Right renal pelvis (tissue), 4 donors: ENCODE measurements at places on chromosomes 1 and 21. TPM values are rescaled to one million over a fixed set of nuclear protein-coding genes. Genes with fewer than 3 reads are reported as not detected.
A peak's percentile ranks its signal among the peaks of the same experiment; 100 is the strongest.

- DNase-seq = no peak
These were observed 9.6 kb downstream of the NES start for GRCh38 chr1:156667610-156667967.

- no peak for DNase-seq
These were observed 845.6 kb downstream of the ADGRL2 start for GRCh38 chr1:82646336-82646735.

DNA sequence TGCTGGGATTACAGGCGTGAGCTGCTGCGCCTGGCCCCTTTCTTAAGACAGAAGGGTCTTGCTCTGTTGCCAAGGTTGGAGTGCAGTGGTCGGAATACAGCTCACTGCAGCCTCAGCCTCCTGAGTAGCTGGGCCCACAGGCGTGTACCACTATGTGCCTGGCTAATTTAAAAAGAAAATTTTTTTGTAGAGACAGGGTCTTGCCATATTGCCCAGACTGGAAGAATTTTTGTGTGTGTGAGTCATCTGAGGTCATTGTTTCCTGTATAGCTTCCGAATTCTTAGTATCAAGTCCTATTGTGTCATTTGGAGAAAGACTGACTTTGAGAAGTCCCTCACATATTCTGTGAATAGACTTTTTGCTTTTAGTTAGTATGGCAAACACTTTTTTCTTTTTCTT lies 4.7 kb downstream of the SZRD1 start:
- no peak for DNase-seq

GRCh38 chr1:164660775-164661174 lies 101.8 kb downstream of the PBX1 start:
- DNase-seq = no peak

DNA sequence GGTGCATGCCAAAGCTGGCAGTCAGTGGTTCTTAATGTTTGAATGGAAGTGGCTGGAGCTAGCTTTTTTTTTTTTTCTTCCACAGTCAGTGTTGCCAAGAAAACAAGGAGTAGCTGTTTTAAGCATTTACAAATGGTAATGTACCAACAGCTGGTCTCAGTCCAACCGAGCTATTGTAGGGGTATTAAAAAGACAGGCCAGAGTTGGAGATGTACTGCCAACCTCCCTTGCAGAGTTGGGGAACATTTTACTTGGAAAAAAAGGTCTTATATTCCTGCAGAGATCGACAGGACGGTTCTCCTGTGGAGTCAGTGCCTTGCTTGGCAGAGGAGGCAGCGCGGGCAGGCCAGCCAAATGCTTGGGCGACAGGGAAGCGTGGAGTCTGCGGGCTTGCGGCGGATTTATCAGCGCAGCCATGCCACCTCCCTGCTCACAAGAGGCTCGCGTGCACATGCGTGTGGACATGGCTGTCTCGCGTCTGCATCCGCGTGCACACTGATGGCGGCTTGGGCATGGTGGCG lies 338.1 kb downstream of the RPS6KC1 start:
- DNase-seq = no peak

- DNase-seq = no peak
These were observed 992.7 kb downstream of the TTLL7 start for GRCh38 chr1:83006271-83006670.

- no peak for DNase-seq
These were observed 54.0 kb downstream of the PGBD5 start for GRCh38 chr1:230371923-230372703.

DNA sequence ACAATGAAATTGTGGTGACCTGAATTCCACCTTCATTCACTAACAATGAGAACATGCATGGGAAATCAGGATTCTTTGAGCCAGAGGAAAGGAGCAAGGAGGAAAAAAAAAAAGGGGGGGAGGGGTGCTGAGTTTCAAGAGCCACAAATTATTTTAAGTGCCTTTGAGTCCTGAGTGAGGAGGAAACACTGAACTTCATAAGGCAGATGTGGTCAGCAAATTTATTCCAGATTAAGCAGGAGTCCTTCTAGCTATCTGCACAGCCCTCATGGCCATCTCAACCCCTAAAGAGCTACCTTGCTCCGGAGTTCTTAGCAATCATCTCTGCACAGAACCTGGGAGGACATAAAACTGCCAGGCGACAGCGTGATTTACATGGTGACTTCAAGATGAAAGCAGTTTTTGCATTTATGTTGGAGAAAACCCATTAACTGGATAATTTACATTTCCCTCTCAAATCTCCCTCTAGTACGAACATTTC lies 21.7 kb downstream of the ASTN1 start:
- DNase-seq = no peak

DNA sequence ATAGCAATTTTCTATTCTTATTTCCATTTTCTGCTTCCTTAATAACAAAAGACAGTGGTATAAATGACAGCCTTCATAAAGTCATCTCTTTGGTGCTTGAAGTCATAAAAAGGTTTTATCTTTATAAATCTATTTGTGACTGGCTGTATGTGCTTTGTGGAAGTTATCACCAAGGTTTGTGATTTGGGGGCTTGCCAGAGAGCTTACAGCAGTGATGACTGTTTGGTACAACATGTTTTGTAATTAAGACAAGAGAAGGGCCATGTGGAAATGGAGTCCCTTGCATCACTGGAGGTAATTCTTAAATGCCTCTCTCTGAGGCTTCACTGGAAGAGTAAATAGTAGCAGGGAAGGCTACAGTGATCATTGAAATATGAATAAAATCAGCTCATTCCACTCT lies 2.7 kb downstream of the SLC35F3 start:
- no peak for DNase-seq

GRCh38 chr1:41919131-41919530 lies 409 bp upstream of the HIVEP3 start:
- no peak for DNase-seq

DNA sequence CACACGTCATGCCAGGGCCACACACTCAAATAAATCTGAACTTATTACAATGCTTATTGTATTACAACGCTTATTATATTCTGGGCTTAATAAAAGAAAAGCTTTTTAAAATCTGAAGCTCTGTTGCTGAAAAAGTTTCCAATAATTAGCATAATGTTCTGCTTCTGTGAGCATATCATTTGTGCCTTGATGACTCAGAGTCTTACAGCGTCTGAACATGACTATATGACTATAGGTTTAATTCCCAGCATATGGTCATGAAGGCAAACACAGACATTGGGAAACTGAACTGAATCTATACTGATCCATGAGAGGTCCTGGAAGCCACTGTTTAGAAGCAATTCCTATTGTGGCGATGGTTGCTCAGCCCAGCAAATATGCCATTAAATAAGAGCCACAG lies 66.3 kb downstream of the SIM2 start:
- no peak for DNase-seq

DNA sequence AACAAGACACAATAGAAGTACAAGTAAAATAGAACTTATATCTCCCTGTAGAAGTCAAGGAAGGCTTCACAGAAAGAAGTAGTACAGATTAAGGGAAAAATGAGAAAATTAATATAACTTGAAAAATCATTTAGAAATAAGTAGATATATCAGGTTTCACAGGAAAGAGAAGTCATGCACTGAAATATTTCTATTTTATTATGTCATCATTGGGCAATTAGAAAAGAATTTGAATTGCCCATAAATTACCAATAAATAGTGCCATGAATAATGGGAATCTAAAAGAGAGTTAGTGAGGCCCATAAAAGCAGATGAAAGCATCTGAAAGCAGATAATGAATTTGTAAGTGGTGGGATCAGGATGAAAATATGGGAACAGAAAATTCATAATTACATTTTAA lies 1597.8 kb downstream of the PLA2G4A start:
- no peak for DNase-seq

- no peak for DNase-seq
These were observed 33.6 kb downstream of the RGS8 start for GRCh38 chr1:182650678-182651338.

- DNase-seq = no peak
These were observed 17.9 kb downstream of the PLXNA2 start for GRCh38 chr1:208225954-208226937.

- no peak for DNase-seq
These were observed 497 bp downstream of the FCRLB start for GRCh38 chr1:161721738-161722343.

- no peak for DNase-seq
These were observed 58.0 kb downstream of the MEGF6 start for GRCh38 chr1:3553166-3553939.

GRCh38 chr1:21534674-21535378 lies 25.6 kb downstream of the ALPL start:
- DNase-seq = no peak

GRCh38 chr1:125065092-125065820 lies 3880.5 kb downstream of the SRGAP2C start:
- no peak for DNase-seq

DNA sequence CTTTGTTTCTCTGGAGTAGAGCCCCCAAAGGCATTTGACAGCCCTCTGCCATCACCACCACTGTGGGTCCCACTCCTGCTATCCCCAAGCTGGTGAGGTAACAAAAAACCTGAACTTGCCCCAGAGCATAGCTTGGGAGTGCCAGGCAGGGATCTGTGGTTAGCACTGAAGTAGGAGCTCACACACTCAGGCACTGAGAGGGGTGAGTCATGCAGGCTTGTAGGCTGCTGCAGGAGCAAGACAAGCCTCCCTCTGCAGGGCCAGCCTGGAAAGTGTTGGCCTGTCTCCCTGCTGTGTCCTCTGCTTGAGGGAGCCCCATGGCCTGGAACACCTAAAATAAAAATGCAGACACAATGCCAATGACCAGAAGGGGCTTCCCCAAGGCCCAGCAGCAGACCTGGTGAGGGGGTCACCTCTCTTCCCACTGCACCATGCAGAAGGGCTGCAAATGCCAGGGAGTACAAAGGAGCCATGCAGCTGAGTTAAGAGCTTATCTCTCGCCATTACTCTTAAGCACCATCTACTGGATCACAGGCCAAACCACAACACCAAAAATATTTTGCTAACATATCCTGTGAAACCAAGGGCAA lies 108.9 kb upstream of the POGK start:
- DNase-seq = no peak

GRCh38 chr21:25733859-25734653 lies 648 bp downstream of the ATP5PF start:
- DNase-seq = peak; percentile 20

- DNase-seq = no peak
These were observed 6.1 kb upstream of the MASP2 start for GRCh38 chr1:11052839-11053757.

- DNase-seq = no peak
These were observed 7.5 kb upstream of the WNT3A start for GRCh38 chr1:227999056-227999930.

- no peak for DNase-seq
These were observed 230.9 kb upstream of the BRINP3 start for GRCh38 chr1:190708418-190709057.

GRCh38 chr1:237861944-237862343 lies 28.8 kb downstream of the ZP4 start:
- no peak for DNase-seq

- no peak for DNase-seq
These were observed 9.7 kb upstream of the EPHA2 start for GRCh38 chr1:16165548-16165947.

DNA sequence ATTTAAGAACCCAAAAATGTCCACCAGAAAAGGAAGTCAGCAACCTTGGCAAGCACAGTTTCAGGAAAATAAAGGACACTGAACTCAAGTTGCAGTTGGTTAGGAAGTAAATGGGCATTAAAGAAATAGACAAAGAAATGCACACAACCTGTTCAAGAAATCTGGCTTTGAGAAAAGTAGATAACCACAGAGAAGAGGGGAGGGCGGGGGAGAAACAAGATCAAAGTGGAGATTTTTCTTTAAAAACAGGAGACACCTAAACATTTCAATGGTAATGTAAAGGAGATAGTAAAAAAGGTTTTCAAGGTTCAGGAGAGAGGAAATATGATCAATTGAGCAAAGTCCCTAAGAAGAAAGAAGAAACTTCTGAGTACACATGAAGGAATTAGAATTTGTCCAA lies 29.1 kb downstream of the SYDE2 start:
- no peak for DNase-seq

DNA sequence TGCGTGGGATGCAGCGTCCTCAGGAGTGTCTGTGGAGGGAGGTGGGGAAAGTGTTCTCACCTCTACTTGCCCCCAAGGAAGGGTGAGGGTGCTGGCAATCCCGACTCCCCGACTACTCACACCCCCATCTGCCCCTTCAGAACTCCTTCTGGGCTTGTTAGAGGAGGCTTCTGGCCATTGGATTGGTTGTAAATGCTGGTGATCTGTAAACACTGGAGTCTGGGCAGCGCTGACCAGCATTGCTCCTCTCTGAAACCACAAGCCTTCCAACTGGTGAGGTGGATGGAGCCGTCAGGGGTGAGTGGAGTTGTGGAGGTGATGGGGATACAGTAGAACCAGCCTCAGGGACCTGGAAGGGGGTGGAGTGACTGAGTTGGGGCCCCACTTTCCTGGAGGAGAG lies 59.3 kb downstream of the NKAIN1 start:
- no peak for DNase-seq

GRCh38 chr21:43605320-43606215 lies 53.7 kb downstream of the HSF2BP start:
- DNase-seq = no peak

The RBM11 gene
- 4.0 TPM for polyA plus RNA-seq

The SMIM1 gene
- polyA plus RNA-seq = 18.4 TPM

The ST6GALNAC3 gene
- polyA plus RNA-seq = 94.8 TPM

The ABCG1 gene
- 11.5 TPM for polyA plus RNA-seq

The TENT5C gene
- polyA plus RNA-seq = 3.0 TPM

The OTUD7B gene
- polyA plus RNA-seq = 20.0 TPM

The LENEP gene
- 0.26 TPM for polyA plus RNA-seq

The S100A3 gene
- 0.24 TPM for polyA plus RNA-seq

The SLC16A4 gene
- 84.1 TPM for polyA plus RNA-seq

The NTRK1 gene
- 1.3 TPM for polyA plus RNA-seq

The GJA5 gene
- polyA plus RNA-seq = 29.0 TPM

The LAMC1 gene
- 269 TPM for polyA plus RNA-seq

The CYP4X1 gene
- polyA plus RNA-seq = 8.2 TPM

The AMY1A gene
- polyA plus RNA-seq = 0.26 TPM

The XCL2 gene
- polyA plus RNA-seq = 0.42 TPM
